ENCODE measurements at places on chromosomes 7 and 10.

GRCh38 chr7:150862356-150862755 lies 10.0 kb downstream of the AOC1 start:
- DNase-seq = no peak

- DNase-seq = no peak
These were observed 213.0 kb upstream of the CHRM2 start for GRCh38 chr7:136655414-136655813.

- DNase-seq = no peak
These were observed 103.7 kb upstream of the ZMIZ1 start for GRCh38 chr10:78964952-78965633.

DNA sequence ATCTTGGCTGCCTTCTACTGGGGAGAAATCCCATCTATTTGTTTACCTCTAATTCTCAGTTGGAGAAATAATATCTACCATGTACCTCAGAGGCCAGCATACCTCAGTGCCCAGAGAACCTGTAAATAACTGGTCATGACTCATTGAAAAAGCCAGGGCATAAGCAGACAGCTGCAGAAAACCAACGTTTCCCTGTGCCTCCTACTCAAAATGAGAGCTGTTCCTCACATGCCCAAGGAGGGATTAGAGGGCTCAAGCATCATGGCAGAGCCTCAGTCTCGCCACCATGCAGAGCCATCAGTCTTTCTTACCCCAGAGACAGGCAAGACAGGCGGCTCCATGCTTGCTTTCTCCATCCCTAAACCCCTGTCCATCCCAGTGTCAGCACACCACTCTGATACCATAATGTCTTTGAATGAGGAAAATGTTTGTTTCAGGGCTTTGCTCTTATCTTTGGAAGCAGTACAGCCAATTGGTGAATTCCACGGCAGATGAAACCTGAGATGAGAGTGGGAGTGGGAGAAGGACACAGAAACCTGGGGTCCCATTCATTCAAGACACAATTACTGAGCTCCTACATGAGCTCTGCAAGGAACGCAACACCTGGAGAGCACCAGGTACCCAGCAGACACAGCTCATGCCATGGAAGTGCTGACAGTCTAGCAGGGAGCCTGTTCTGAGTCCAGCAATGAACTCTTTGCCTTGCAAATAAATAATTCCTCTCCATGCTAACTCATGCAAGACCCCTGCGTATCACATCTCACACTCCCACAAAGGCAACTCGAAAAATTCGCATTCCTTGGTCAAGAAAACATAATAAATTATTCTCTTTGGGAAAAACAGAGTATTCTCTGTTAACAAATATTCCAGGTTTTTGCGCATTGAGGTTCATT lies 21.1 kb downstream of the PON1 start:
- DNase-seq = no peak

- DNase-seq = no peak
These were observed 40.0 kb upstream of the CTBP2 start for GRCh38 chr10:125200396-125200795.

DNA sequence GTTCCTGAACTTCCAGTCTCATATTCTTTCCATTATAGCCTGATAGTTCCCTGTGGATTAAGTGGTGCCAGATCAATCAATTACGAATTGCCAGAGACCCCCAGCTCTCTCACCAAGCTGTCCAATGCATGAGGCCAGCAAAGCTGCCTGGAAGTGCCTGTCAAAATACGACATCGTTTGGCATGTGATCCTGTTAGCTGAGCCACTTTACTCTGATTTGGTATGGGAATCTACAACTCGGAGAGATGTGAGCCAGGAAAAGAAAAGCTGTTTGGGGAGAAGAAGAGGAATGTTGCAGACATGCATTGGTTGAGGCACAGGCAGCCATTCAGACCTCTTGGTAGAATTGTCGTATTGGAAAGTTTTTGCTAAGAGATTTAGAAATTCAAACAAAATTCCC lies 3.9 kb downstream of the SNX10 start:
- no peak for DNase-seq

All from stimulated activated CD4-positive, alpha-beta T cell treated with anti-CD3 and anti-CD28 coated beads, Interleukin-12 subunit alpha, Interleukin-12 subunit beta, amount 100 ng/mL, for 4 hours (primary cell).